ENCODE measurements at places on chromosomes 7 and 10.
A peak's percentile ranks its signal among the peaks of the same experiment; 100 is the strongest.

- no peak for DNase-seq
These were observed 311.1 kb downstream of the INHBA start for GRCh38 chr7:41391818-41392217.

- no peak for DNase-seq
These were observed 101.2 kb downstream of the PARD3 start for GRCh38 chr10:34713875-34714274.

DNA sequence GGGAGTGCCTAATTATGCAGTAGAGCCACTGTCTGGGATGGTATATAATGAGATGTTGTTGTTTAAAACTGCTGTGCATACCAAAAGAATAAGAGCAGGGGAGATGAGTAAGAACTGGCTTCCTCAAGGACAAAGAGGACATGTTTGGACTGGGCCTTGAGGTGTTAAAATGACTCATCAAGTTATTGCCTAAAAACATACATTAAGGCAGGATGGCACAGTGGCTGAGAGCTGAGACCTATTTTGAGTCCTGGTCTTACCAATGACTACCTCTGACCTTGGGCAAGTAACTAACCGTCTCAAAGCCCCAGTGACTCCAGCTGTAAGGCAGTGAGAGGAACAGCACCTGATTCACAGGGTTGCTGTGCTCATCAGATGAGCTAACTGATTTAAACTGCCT, 71.1 kb downstream of the CFAP58 start:
- DNase-seq = no peak

DNA sequence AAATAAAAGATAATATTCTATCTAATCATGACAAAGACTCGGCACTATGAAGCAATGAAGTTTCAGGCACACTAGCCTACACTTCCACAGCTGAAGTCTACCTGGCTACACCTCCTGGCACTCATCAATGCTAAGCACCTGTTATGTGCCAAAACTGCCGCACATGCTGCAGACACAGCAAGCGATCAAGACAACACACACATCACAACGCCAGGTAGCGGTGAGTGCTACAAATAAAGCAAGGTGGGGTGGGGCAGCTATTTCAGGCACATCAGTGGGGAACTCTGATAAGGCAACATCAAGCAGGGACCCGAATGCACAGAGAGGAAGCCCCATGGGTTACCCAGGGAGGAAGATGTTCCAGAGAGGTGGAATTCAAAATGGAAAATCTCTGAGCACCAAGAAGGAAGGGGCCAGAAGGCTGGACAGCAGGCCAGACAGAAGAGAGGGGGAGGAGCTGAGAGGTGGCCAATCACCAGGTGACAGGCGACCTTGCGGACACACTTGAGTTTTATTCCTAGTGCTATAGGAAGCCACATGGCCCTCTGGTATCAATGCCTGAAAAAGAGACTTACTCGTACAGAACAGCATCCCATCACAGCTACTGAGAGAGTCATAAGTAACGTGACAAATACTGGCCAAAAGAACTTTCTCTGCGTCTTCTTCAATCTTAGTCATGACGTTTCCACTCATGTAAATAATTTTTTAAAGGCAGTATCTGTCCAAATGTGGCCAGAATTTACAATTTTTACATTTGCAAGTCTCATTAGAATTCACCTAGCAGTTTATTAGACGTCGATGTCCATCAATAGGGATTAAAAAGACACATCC, 8.0 kb downstream of the PSAP start:
- no peak for DNase-seq

DNA sequence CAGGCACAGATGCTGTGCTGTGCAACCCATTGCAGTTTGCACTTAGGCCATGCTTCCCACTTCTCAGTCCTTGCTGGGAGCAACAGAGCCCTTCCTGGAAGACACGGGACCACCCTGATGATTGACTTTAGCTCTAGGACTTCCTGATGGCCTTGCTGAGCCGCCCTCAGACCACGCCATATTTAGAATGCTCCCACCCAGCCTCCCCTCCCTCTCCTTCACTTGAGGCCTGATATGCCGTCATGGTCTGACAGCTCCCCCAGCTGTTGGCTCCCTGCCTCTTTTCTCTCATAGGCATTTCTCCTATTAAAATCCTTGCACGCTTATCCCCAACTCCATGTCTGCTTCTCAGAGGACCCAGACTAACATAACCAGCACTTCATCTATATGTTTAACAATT, 29.4 kb upstream of the GATAD1 start:
- no peak for DNase-seq

DNA sequence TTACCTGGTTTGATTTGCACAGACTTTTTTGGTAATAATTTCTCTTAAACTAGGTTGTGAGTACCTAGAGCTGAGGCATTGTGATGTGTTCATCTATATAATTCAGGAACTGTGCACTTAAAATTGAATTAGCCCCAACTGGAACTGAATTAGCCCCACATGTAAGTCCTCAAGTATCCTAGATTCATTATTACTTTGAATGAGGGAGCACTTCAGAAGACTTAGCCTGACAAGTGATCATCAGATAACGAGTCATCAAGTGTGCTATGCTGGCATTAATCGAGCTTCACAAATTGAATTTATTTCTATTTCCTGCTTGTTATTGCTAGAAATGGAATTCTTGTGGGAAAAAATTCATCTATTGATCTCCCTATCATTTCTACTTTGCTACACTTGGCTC, 323.4 kb upstream of the SEMA3D start:
- DNase-seq = no peak

GRCh38 chr10:101781984-101782810, 1.0 kb downstream of the NPM3 start:
- DNase-seq = no peak

- no peak for DNase-seq
These were observed 40.8 kb downstream of the PRPS1L1 start for GRCh38 chr7:17986851-17987250.

- DNase-seq = no peak
These were observed 139.1 kb downstream of the WNT2 start for GRCh38 chr7:117183729-117184128.

GRCh38 chr7:96578606-96579005, 131.0 kb downstream of the SEM1 start:
- no peak for DNase-seq

DNA sequence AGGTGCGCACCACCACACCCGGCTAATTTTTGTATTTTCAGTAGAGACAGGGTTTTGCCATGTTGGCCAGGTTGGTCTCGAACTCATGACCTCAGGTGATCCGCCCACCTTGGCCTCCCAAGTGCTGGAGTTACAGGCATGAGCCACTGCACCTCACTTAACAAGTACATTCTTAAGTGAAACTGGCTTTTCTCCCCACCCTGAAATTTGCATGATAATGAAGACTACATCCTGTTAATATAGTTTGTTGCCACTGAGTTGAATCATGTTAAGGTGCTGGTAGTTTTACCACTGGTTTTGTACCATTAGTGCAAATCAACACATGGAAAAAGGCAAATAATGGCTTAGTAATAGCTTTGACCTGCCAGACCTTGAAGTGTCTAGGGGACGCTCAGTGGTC, 62.2 kb downstream of the MPLKIP start:
- DNase-seq = no peak

DNA sequence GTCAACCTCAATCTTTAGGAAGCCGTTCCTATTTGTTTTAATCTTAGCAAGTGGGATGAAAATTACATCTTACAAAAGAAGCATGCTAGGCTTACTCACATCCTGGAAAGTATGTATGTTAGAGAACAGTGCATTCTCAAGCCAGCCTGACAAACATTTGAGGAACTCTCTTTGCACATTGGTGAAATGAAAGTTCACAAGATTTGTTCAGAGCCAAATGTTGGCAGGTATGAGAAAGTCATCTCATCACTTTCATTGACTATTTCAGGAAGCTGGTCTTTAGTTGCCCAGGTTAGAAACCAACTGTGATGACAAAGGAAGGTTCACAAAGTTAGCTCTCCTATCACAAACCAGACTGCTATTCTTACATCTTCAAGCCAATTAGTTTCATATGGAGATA, 57.1 kb downstream of the ABCB1 start:
- DNase-seq = no peak

- DNase-seq = no peak
These were observed 3.8 kb upstream of the CLDN3 start for GRCh38 chr7:73773700-73774517.

- DNase-seq = no peak
These were observed 68.0 kb upstream of the ZNF438 start for GRCh38 chr10:31099664-31100063.

- no peak for DNase-seq
These were observed 34.5 kb downstream of the CREB3L2 start for GRCh38 chr7:137967143-137968018.

DNA sequence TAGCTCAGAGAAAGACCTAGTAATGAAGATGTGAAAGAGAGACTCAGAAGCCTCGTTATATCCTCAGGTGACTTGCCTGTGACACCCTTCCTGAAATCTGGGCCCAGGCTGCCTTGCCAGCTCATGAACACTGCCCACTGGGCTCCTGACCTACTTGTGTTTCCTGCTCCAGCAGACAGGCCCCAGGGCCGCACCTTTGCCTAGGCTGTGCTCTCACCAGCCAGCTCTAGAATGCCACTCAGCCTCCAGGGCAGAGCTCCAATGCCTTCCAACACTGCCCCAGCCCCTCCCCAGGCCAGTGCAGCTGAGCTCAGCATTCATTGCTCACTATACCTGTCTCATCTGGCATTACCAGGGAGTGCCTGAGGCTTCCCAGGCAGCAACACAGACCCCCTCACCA, 94.3 kb downstream of the DLG5 start:
- peak; percentile 20 for DNase-seq

DNA sequence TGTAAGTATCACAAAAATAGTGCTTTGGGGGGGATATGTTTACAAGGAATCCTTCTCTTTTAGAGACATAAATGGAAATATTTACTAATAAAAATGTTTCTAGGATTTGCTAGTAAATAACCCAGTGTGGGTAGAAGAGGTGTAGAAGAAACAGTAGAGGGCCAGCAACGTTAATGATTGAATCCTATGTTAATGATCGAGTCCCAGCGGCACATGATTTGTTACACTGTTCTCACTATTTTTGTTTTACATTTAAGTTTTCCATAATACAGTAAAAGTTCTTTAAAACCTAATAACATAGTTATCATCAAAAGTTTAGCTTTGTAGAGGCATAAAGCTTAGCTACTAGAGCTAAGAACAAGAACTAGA, 66.0 kb downstream of the UBE2H start:
- DNase-seq = no peak

DNA sequence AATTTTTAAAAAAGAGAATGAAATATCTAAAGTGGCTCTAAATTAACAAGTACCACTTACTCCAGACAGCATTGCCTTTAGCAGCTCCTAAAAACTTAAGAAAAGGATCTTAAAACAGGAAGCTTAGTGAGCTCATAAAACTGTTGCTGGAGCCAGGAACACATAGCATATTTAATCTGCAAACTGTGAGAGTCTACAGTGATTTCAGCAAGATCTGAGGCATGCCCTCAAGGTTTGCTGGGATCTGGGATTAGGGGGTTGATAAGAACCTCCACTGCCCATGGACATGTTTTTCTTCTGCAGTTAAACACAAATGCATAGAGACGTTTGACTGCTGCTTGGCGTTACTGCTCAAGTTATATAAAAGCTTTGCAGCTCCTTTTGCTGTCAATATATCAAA, 3.8 kb downstream of the GLI3 start:
- no peak for DNase-seq

GRCh38 chr10:102599565-102600327, 44.5 kb upstream of the TRIM8 start:
- no peak for DNase-seq

- no peak for DNase-seq
These were observed 8.0 kb upstream of the GRK5 start for GRCh38 chr10:119199231-119199992.

- no peak for DNase-seq
These were observed 506.9 kb downstream of the SUGCT start for GRCh38 chr7:40641701-40642100.

GRCh38 chr7:151126491-151127137, 40.3 kb downstream of the AGAP3 start:
- no peak for DNase-seq

DNA sequence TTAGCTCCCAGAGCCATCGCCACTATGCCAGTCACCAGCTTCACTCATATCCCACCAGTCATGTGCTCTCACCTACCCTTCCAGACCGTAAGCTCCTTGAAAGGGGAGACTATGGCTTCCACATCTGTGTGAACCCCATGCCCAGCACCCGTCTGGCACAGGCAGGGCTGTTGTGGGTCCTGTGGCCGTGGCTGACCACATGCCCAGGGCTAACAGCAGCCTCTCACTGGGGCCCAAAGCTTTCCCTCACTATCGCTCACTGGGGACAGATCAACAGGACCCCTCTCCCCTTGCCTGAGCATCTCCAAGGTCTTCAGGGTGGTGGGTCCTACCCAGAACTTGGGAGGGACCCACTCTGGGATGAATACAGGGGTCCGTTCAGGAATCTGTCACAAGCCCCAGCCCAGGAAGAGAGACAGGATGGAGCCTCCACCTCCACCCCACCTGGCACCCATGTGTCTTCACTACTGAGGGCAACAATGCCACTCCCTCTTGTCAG, 303.9 kb downstream of the GRID1 start:
- DNase-seq = no peak

DNA sequence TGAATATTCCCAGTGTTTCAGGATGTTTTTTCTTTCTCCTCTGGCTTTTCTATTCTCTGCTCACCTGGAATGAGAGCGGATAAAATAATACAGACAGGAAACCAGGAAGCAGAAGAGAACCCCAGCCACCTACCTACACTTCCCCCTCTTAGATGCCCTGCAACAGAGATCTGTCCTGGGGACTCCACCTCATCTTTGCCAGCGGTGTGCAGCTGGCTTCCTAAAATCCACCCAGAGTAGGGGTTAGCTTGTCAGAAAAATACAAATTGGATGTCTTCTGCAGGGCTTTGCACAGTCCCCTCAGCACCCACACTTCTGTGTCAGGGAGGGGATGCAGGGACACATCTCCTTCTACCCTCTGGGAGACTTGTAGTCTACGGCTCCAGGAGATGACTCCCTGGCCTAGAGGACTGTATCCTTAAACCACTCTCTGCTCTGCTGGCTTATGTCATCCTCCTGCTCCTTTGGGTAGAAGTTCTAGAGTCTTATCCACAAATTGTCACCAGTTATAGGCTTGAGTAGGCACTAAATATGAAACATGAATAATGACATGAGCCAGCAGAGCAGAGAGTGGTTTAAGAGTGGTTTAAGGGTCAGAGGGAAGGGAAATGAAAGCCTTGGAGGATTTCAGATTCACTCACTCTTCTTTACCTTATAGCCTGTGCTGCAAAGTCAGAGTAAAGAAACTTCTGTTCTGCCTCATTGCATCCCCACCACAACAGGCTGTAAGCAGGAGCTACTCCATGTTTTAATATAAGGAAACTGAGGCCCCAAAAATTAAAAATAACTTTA, 749.4 kb downstream of the AUTS2 start:
- no peak for DNase-seq

DNA sequence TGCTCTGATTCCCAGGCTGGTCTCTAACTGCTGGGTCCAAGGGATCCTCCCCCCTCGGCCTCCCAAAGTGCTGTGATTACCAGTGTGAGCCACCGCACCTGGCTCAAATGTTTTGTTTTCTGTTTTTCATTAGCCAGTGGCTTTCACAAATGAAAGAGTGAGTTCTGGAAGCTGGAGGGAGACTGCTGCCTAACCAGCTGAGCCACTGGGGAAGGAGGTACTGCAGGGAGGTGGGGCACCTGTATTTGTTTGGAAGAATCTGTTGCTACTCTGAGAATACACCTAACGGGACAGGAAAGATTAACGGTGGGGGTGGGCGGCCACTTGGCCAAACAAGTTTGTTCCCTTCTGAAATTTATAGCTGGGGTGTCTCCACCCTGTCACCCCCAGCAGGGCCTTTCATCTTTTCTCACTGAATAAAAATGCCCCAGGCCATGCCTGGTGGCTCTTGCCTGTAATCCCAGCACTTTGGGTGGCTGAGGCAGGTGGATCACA, 4.7 kb downstream of the STOX1 start:
- DNase-seq = no peak

- DNase-seq = no peak
These were observed 44.9 kb downstream of the TMEM178B start for GRCh38 chr7:141118767-141119166.

All from stimulated activated effector memory CD8-positive, alpha-beta T cell treated with anti-CD3 and anti-CD28 coated beads, Interleukin-12 subunit alpha, Interleukin-12 subunit beta, amount 100 ng/mL, for 72 hours (primary cell).